ENCODE measurements at places on chromosomes 6 and 20.

DNA sequence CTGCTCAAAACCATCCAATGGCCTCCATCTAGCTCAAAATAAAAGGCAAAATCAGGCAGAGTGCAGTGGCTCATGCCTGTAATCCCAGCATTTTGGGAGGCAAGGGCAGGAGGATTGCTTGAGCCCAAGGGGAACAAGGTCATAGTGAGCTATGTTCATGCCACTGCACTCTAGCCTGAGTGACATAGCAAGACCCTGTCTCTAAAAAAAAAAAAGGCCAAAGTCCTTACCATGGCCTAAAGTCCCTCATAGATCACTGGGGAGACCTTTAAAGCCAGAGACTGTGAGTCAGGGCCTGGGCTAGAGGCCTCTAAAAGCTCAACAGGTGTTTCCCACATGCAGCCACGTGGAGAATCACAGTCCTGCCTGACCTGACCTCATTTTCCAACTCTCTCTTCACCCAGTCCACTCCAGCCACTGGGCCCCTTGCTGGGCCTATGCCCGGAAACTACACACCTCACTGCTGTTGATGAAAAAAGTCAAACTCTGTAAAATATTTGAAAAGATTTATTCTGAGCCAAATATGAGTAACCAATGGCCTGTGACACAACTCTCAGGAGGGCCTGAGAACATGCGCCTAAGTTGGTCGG lies 28.2 kb upstream of the TAB2 start:
- DNase-seq = no peak

DNA sequence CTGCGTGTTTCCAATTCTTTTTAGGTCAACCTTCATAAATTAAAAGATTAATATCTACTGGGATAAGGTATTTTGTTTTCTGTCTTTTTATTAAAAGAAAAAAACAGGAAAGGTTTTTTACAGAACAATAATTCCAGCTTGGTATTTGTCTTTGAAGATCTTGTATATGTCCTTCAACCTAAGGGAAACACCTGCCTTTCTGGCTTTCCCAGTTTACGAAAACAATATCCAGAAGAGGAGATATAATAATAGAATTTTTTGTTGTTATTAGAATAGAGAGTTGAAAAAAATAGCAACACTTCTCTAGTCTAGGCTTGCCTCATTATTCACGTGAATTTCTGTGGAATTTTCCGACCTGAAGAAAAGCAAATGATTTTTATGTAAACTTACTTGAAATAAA lies 37.9 kb upstream of the CCN2 start:
- no peak for DNase-seq

GRCh38 chr6:31652925-31653724 lies 664 bp upstream of the BAG6 start:
- no peak for DNase-seq

- DNase-seq = no peak
Measured at GRCh38 chr20:19807946-19808330, 49.9 kb downstream of the RIN2 start.

- DNase-seq = no peak
Measured at GRCh38 chr6:92050216-92050615, 1369.1 kb downstream of the EPHA7 start.

- no peak for DNase-seq
Measured at GRCh38 chr6:144580039-144580438, 294.9 kb downstream of the UTRN start.

DNA sequence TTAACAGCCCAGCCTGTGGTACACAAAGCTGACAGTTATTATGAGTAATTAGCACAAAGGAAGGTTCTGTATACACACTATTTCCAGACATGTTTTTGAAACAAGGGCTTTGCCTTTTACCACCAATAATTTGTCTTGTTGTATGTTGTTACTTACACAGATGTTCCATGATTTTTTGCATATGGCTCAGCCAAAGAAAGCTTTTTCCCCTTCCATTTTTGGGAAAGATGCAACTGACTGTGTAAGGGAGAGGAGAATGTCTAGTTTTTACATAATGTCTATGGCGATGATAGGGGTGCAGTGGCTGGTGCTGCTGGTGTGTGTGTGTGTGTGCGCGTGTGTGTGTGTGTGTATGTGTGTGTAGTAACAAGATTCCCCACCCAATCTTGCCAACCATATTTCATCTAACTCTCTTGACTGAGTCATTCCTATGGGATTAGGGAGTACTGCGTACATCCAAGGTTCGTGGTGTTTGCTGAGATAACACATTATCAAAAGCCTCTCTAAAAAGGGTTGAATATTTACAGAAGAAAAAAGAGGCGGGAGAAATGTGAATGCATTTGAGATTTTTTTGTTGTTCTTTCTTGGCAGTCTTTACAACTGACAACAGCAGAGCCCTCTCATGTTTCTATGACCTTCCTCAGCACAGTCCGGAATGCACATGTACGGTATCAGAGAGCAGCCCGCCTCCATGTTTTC lies 192.2 kb downstream of the GMPR start:
- DNase-seq = no peak

DNA sequence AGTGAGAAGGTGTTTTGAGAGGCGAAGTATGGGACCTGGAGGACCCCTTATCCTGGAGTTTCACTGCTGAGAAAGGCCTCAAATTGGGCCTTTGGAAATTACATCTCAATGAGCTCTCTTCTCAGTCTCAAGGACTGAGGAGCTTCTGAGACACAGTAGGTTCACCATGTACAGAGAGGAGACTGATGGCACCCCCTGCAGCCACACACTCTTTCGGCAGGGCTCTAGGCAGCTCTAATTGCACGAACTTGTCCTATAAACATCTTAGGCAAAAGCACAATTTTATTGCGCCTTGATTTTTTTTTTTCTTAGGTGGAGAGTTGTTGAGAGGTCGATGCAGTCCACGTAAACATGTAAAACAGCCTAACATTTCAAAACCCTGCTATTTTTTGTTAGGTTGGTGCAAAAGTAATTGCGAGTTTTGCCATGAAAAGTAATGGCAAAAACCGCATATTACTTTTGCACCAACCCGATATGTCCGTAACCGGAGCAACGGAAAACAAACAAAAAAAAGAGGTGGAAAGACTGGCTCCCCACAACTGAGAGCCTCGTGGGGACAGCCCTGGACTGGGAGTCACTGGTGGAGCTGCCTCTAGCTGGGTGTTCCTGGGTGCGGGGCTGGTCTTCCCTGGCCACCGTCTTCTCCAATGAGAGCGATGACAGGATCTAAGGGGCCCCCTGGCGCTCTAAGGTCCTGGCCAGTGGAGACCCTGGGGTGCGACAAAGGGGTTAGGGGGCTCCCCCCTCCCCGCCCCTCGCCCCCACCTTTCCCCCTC lies 84.0 kb upstream of the EYA2 start:
- no peak for DNase-seq

GRCh38 chr6:446418-447366 lies 55.1 kb downstream of the IRF4 start:
- peak; percentile 64 for DNase-seq

- DNase-seq = no peak
Measured at GRCh38 chr6:161631676-161632194, 357.9 kb upstream of the AGPAT4 start.

GRCh38 chr6:5278565-5279120 lies 17.3 kb downstream of the FARS2 start:
- DNase-seq = no peak

DNA sequence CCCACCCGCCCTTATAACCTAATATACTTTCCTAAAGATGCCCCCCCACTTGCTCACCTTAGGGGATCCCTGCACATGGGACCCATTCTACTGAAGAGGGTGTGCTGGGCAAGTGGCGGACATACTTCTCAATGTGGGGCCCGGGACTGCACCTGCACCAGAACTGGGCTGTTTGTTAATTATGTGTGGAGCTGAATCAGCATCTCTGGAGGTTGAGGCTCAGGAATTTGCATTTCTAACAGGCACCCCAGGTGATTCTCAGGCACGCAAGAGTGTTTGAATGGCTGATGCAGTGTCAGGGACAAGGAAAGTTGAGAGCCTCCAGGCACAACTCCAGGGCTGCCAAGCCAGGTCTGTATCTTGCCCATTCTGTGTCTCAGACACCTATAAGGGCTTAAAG lies 8.9 kb upstream of the PTPRT start:
- no peak for DNase-seq

GRCh38 chr6:45813943-45814342 lies 201.7 kb downstream of the CLIC5 start:
- no peak for DNase-seq

DNA sequence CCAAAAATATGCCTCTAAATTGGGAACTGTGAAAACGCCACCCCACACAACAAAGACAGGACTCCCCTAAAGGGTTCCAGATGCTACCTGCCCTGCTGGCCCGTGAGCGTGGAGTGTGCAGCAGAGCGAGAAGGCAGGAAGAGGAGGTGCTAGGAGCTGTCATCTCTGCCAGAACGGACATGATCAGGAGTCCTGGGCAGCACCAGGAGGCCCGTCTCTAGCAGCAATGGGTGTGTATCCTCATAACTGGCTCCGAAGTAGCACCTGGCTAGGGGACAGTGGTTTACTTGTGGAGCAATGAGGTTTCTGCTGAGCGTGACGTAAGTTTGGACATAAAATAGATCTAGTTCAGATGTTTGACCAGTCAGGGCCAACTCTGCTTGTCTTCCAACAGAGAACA lies 226.0 kb downstream of the CDH4 start:
- DNase-seq = no peak

- DNase-seq = no peak
Measured at GRCh38 chr20:10629946-10630650, 43.7 kb downstream of the JAG1 start.

DNA sequence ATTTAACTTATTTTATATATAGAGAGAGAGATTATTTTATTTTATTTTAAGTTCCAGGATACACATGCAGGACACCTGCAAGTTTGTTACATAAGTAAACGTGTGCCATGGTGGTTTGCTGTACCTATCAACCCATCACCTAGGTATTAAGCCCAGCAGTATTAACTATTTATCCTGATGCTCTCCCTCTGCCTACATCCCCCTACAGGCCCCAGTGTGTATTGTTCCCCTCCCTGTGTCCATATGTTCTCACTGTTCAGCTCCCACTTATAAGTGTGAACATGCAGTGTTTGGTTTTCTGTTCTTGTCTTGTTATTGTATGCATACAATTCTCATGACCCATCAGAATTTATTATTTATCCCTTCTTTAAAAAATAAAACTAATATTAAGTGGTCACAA lies 34.6 kb downstream of the FKBP1C start:
- no peak for DNase-seq

DNA sequence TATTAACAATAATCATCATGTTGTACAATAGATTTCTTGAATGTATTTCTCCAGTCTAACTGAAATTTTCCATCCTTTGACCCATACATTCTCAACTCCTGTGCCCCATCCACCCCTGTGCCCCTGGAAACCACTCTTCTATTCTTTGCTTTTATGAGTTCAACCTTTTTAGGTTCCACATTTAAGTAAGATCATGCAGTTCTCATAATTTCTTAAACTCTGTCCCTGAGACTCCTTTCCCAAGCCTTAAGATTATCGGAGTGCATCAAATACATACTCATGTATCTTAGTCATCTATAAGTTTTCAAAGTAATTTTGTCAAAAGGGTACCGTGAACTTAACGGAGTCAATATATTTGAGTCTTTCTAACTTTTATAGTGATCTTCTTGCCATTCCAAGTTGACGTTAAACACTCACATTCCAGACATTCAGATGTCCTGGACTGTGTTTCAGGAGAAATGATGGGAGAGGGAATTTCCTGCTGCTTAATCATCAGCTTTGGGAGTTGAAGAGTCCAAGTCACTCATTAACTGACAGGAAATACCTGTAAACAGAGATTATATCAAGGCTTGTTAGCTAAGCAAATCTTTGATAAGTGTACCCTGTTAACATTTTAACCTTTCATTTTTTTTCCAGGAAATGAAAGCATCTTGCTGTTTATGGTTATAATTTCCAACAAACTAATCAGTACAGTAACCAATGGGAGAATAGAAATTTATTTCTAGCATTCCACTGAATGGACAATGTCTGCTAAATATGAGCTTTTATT lies 73.3 kb downstream of the ADGRG6 start:
- DNase-seq = no peak

DNA sequence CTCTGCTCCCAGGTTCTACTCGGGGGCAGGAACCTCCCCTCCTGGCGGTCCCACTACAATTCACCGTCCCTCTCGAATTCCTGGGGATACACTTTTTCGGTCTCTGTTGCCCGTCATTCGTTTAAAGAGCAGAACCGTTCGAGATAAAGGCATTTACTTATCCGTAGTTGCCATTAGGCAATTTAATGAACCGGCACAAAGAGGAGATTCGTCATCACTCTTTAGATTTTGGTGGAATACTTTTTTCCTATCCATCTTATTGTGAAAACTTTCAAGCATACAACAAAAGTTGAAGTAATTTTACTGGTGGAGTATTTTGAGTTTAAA lies 1.2 kb upstream of the CD24 start:
- no peak for DNase-seq

- no peak for DNase-seq
Measured at GRCh38 chr6:57822896-57823358, 505.5 kb downstream of the PRIM2 start.

- DNase-seq = no peak
Measured at GRCh38 chr6:15485936-15486335, 176.9 kb downstream of the DTNBP1 start.

DNA sequence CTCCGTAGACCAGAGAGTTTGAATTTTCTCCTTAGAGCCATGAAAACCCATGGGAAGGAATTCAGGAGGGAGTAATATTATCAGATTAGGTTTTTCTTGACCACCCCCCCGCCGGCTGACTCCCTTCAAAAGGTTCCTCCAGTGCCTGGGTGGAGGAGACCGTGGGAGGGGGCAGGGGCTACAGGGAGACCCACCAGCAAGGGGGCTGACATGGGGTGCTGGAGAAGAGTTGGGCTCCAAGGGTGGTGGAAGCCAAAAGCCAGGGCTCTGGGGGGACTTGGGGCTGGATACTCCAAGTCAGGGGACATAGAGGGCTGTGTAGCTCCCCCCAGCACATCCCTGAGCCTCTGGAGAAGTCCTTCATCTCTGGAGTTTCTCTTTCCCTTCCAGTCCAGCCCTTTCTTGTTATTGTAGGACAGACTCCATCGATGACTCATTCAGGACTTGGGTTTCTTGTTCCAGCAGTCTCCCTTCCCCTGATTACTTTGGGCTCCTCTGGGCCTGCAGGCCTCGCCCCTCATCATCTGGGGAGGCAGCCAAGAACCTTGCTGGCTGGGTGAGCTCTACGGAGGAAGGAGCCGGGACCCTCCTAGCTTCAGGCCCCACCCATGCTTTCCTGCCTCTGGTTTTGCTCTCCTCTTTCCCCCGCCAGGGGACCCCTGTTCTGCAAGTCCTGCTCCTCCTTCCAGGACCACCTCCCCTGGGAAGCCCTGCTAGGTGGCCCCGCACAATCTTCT lies 10.5 kb upstream of the KIAA1755 start:
- DNase-seq = no peak

Data from T-helper 9 cell (primary cell).